ENCODE measurements at places on chromosomes 5 and 9. TPM values are rescaled to one million over a fixed set of nuclear protein-coding genes. Genes with fewer than 3 reads are reported as not detected.

The LRRC19 gene
- not detected for total RNA-seq

The OR1J4 gene
- not detected for total RNA-seq

The IRX2 gene
- 63.2 TPM for total RNA-seq

The LECT2 gene
- not detected for total RNA-seq

The ABHD17B gene
- total RNA-seq: 56.6 TPM

The FOXD4L4 gene
- 0.14 TPM for total RNA-seq

The ACOT12 gene
- total RNA-seq: not detected

The C9 gene
- 0.21 TPM for total RNA-seq

All from WTC11 (cell line).